ENCODE measurements at places on chromosomes 3 and 15. TPM values are rescaled to one million over a fixed set of nuclear protein-coding genes. Genes with fewer than 3 reads are reported as not detected.

ZNF35 gene
- 23.4 TPM for total RNA-seq

TBL1XR1 gene
- total RNA-seq, result 186 TPM

NR2F2 gene
- 24.6 TPM for total RNA-seq

DCLK3 gene
- total RNA-seq, result 0.34 TPM

PP2D1 gene
- not detected for total RNA-seq

A4GNT gene
- not detected for total RNA-seq

PBRM1 gene
- total RNA-seq, result 116 TPM

- H3K36me3 ChIP-seq, result no peaks in the 10 kb centered on the region
- no peaks in the 10 kb centered on the region for H3K27me3 ChIP-seq
- no peak overlapping the region for H3K27ac ChIP-seq
- DNase-seq, result no peak
- no peak overlapping the region for H3K4me3 ChIP-seq
- H3K4me1 ChIP-seq, result peaks cover 17% of the 10 kb centered on the region
Measured at GRCh38 chr3:15056676-15057404, 8.3 kb downstream of the MRPS25 start.

- H3K36me3 ChIP-seq, result no peaks in the 10 kb centered on the region
- H3K27me3 ChIP-seq, result no peaks in the 10 kb centered on the region
Measured at GRCh38 chr3:179961703-179962078, 75.0 kb downstream of the PEX5L start.

GRCh38 chr3:37510755-37511154 is 336.4 kb upstream of the LRRFIP2 start:
- H3K27ac ChIP-seq, result no peak overlapping the region
- DNase-seq, result no peak
- no peaks in the 10 kb centered on the region for H3K36me3 ChIP-seq
- no peak overlapping the region for H3K4me3 ChIP-seq
- no peaks in the 10 kb centered on the region for H3K27me3 ChIP-seq

GRCh38 chr15:81190922-81191507 is 5.7 kb upstream of the IL16 start:
- no peak for DNase-seq
- H3K4me1 ChIP-seq, result peaks cover 15% of the 10 kb centered on the region
- no peaks in the 10 kb centered on the region for H3K27me3 ChIP-seq
- no peak overlapping the region for H3K27ac ChIP-seq

DNA sequence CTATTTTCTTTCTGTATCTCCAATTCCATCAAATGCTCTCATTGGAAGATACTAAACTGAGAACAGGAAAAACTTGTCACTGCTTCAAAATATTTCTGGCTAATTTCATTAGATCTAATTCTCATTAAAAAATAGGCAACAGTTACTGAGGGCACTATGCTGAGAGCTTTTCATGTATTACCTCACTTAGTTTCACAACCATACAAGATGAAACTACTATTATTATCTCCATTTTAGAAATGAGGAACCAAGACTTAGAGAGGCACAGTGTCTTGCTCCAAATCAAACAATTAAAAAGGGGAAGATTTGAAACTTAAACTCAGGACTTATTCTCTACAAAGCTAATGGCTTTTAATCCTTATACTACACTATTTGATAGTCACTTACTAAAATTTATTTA is 7.2 kb upstream of the OTOL1 start:
- H3K27me3 ChIP-seq, result no peaks in the 10 kb centered on the region
- H3K4me3 ChIP-seq, result no peak overlapping the region
- H3K36me3 ChIP-seq, result no peaks in the 10 kb centered on the region
- DNase-seq, result no peak
- no peaks in the 10 kb centered on the region for H3K4me1 ChIP-seq
- H3K27ac ChIP-seq, result no peak overlapping the region

DNA sequence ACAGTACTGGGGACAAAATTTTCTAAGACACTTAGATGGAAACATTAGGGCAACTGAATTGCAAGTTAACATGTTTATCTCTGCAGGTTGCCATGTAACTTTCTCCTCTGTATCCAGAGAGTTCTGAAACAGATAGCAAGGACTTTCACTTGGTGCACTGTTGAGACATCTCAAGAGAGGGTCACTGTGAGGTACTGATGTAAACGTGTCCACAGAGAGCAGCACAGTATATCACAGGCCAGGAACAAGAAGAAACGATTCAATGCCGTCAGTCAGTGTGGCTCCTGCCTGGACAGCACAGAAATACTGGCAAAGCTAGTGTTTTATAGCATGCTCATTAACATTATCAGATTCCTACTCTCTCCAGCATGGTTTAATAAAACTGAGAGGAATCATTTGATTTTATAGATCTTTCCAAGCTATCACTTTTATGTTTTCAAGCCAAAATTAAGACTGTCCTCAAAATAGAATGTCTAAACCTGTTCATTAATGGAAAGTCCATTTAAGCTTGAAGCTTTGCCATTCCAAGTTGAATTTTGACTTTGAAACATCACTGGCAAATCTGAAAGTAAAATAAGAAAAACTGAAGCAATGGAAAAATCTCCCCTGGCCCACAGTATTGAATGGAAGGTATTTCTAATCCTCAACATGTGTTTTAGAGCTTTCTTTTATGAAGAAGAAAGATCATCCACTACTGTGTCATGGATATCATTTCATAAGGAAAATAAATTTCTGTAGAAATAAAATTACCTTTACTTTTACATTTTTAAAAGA is 102.7 kb downstream of the IMPG2 start:
- no peak overlapping the region for H3K4me3 ChIP-seq
- no peak overlapping the region for H3K27ac ChIP-seq
- H3K36me3 ChIP-seq, result no peaks in the 10 kb centered on the region
- H3K27me3 ChIP-seq, result no peaks in the 10 kb centered on the region
- DNase-seq, result no peak

DNA sequence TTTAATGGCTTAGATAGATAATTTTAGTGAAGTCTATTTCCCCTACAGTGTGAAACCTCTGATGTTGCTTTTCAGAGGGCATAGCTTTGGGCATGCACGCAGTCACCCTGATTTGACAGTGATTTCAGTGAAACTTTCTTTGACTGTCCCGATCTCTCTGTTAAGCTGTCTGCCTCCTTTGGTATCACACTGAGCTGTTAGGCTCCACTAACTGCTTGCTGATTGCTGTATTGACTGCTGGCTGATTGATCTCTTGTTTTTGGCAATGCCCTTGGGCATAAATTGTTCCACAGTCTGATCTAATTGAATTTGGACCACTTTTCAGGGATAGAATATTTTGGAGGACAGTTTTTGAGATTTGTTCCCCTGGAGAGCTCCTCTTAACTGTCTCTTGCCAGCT is 68.5 kb upstream of the CCDC54 start:
- H3K4me3 ChIP-seq, result no peak overlapping the region
- H3K36me3 ChIP-seq, result no peaks in the 10 kb centered on the region
- H3K27ac ChIP-seq, result no peak overlapping the region
- no peaks in the 10 kb centered on the region for H3K27me3 ChIP-seq
- H3K4me1 ChIP-seq, result no peaks in the 10 kb centered on the region

GRCh38 chr3:99633887-99634558 is 4.4 kb upstream of the COL8A1 start:
- no peak overlapping the region for H3K27ac ChIP-seq
- H3K27me3 ChIP-seq, result peaks cover 44% of the 10 kb centered on the region
- no peaks in the 10 kb centered on the region for H3K36me3 ChIP-seq
- peaks cover 4% of the 10 kb centered on the region for H3K4me1 ChIP-seq
- no peak for DNase-seq

Measured in neural progenitor cell (in vitro differentiated cells).